ENCODE measurements at places on chromosomes 3 and 15.

- no peak for DNase-seq
Observed at GRCh38 chr3:26562021-26562768, 60.4 kb upstream of the LRRC3B start.

- DNase-seq = no peak
Observed at GRCh38 chr3:15809313-15809712, 11.5 kb upstream of the ANKRD28 start.

DNA sequence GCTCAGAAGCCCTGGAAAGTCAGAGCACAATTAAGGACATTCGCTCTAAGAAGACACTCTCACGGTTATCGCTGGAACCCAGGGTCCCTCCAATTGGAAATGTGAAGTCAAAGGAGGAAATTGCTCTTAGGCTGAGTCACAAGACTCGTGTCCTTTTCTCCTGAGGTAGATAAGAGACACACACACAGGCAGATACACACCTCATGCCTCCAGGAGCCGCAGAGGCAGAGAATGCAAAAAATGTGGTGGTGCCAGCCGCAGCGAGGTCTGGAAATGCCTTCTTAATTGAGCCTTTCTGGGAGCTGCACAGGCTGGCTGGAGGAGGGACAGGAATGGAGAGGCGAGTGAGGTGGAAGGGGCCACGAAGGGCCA lies 189.3 kb downstream of the OPA1 start:
- DNase-seq = no peak

DNA sequence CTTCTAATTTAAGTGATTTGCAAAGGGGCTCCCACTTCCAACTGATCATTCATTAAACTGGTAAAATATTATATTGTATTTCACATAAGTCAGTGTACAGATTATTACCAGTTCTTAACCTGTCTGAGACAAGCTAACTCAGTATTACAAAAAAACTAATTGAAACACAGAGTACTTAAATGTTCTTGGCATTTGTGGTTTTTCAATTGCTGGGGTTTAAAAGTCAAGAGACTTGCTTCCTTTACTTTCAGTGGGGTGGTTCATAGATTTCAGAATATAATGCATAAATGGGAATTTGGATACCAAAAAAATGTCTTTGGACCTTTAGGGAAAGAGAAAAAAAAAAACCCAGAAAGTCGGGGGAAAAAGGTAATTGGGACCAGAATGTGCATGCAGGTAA lies 85.0 kb downstream of the ATP10A start:
- no peak for DNase-seq

- DNase-seq = peak; percentile 50
Observed at GRCh38 chr3:52704611-52705437, 767 bp downstream of the GLT8D1 start.

GRCh38 chr15:64975390-64975789 lies 14.3 kb downstream of the SPG21 start:
- no peak for DNase-seq

GRCh38 chr3:69239063-69239462 lies 116.7 kb upstream of the LMOD3 start:
- no peak for DNase-seq

- no peak for DNase-seq
Observed at GRCh38 chr15:80266745-80267144, 14.7 kb upstream of the CTXND1 start.

DNA sequence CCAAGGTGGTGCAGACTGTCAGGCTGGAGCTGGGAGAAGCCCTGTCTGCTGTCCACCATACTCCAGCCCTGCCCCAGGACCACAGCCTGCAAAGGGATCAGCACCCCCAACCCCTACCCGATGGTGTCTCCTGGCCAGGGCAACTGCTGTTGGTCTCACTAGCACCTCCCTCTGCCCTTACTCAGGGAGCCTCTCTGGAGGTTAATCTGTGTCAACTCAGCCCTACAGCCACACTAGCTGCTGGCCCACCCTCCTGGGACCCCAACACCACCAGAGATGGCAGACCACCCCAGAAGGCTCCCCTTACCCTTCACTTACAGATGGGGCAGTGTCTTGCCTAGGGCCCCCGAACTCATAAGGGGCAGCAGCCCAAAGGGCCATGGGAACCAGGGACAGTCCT lies 65.2 kb downstream of the TLE3 start:
- DNase-seq = no peak

DNA sequence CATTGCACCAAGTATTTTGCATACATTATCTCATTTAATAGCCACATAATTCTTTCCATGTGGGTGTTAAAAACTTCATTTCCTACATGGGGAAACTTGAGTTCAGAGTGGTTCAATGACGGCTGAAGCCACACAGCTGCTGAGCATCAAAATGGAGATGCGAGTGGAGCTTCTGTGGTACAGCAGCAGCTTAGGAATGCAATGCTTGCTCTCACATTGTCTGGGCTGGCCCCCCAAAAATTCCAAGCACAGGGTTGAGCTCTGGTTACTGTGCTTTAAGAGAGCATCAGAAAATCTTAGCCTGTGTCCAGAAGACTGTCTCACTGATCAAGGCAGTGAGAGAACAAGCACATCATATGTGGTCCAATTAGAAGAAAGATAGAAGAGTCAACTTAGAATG lies 57.4 kb upstream of the GADL1 start:
- no peak for DNase-seq

- DNase-seq = no peak
Observed at GRCh38 chr3:42045708-42046243, 45.4 kb upstream of the TRAK1 start.

GRCh38 chr3:124786511-124787241 lies 56.4 kb downstream of the UMPS start:
- no peak for DNase-seq

GRCh38 chr3:61919371-61919770 lies 358.0 kb downstream of the PTPRG start:
- no peak for DNase-seq

DNA sequence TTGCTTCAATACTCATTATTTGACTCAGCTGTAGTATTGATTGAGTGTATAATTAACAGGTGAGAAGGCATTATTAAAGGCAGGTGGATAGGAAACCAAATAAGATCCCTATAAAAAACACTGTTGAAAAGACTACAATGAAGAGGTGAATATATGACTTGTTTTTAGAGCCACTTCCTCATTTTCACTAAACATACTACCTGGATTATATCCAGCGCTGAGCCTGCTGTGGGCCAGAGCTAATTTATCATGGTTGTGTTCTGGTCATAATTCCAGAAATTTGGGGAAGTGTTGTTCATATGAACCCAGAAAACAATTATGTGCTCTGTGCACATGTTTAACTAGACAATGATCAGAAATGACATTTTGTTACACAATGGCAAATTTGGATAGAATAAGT lies 235.3 kb upstream of the MME start:
- DNase-seq = peak; percentile 68

- no peak for DNase-seq
Observed at GRCh38 chr3:72205297-72205826, 420.4 kb upstream of the PROK2 start.

DNA sequence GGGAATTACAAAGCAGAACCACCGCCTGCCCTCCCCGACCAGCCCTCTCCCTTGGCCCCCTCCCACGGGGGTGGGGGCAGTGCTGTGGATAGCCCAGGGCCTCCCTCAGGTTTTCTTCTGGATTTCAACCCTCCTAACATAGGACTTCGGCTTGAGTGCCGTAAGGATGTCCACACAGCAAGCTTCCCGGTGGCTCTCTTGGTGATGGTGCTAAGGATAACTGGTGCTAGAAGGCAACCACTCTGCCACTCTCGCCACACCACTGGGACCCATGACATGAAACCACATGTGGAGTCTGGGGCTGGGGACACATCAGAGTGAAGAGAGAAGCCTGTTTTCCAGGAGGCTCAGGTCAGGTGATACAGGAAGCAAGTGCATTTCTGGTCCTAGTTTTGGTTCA lies 35.4 kb downstream of the SCN5A start:
- no peak for DNase-seq

- DNase-seq = no peak
Observed at GRCh38 chr3:14672588-14672987, 2.4 kb upstream of the C3orf20 start.

DNA sequence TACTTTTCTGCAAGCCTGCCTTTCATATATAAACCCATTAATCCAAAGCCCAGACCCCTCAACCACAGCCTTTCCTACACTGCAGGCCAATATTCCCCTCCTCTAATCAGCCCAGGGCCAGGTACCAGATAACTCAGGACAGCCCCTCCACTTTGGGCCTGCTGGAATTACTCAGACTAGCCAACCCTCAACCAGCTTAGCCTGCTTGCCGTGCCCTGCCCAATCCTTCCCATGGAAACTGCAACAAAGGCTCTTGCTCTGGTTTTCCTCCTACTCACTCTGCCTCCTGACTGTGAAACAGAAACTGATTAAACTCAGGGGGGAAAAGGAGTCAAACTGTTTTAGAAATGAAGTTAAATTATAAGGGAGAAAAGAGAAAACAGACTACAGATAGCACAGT lies 248.1 kb downstream of the KLF13 start:
- no peak for DNase-seq

- no peak for DNase-seq
Observed at GRCh38 chr3:172367205-172368105, 80.8 kb downstream of the GHSR start.

DNA sequence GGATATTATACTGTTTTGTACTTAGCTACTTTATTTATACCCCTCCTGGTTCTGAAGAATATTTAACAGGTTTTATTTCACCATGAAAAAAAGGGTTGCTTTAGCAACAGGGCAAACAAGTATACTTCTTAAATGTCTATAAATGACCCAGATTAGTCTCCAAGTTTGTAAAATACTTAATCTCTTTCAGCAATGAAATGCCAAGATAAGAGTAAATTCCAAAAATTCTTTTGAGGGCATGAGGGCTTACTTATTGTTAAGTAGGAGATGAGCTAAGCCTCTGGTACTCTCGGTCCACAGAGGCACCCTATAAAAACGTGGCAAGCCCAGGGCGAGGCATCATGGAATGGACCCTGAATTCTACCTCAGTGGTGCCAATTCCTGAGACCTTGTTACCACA lies 264.8 kb upstream of the NSMCE3 start:
- no peak for DNase-seq

GRCh38 chr3:148518520-148518919 lies 179.2 kb upstream of the AGTR1 start:
- no peak for DNase-seq

- DNase-seq = peak; percentile 62
Observed at GRCh38 chr15:27468151-27468591, 497.2 kb downstream of the GABRG3 start.

- DNase-seq = peak; percentile 4
Observed at GRCh38 chr3:10547841-10548783, 42.7 kb upstream of the ATP2B2 start.

DNA sequence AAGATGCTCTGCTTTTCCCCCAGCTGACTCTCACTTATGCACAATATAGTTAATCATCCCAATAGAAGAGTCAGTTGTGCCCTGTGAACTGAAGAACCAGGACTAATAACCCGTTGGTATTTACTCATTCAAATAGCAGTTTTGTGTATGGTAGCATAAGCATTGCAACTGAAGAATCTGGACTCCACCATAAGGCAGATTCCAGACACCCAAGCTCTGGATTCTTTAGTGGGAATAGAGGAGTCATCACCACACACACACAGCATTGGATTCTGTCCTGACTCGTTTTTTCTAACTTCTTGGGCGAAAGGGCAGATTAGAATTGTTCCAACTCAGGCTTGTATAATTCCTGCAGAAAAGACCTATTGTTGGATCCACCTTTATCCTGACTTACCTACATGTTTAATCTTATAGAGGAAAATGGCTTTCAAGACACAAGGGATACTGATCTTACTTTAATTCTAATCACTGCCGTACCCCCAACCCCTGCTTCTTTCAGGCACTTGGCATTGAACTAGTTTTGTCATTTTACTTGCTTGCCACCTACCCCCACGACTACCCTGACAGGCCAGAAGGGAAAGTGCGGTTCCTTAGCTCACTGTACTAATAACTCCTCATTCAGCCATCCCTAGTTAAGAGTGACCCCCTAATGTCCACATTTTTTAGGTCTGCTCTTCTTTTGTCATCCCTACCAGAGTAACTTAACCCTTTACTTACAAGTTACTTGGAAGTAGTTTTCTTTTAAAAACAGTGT lies 42.3 kb downstream of the NKIRAS1 start:
- no peak for DNase-seq

GRCh38 chr3:153171918-153172317 lies 9.9 kb downstream of the RAP2B start:
- no peak for DNase-seq

GRCh38 chr15:92970656-92971055 lies 70.5 kb downstream of the CHD2 start:
- no peak for DNase-seq

GRCh38 chr15:31353931-31354330 lies 27.3 kb downstream of the KLF13 start:
- DNase-seq = no peak

GRCh38 chr3:152113413-152113812 lies 155.3 kb upstream of the MBNL1 start:
- DNase-seq = no peak

- no peak for DNase-seq
Observed at GRCh38 chr15:61232266-61232665, 3.2 kb upstream of the RORA start.

GRCh38 chr3:127222163-127222562 lies 29.2 kb downstream of the PRR23E start:
- DNase-seq = no peak

GRCh38 chr3:143594206-143594605 lies 254.1 kb downstream of the SLC9A9 start:
- no peak for DNase-seq

DNA sequence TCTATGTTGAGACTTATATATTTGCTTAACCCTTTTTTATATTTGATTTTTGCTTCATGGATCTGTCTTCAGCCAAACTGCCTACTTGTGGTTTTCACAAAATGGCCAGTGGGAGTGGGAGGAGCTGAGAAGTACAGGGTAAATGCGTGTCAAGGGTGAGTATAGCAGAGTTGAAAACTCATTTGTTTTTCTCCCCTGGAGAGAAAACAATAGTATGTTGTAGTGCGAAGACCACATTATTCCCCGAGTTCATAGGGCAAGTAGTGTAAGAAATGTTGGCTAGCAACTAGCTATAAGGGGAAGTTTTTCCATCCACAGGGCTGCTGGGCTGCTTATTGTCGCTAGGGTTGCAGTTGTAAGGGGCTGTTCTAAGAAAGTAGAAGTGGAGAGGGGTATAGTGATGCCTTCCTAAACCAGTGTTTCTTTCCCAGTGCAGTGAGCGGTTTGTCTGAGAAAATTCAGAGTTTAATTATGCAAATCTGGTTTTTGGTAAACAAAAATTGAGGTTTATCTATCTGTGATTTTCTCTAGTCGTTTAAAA lies 153.8 kb upstream of the AZI2 start:
- DNase-seq = no peak

DNA sequence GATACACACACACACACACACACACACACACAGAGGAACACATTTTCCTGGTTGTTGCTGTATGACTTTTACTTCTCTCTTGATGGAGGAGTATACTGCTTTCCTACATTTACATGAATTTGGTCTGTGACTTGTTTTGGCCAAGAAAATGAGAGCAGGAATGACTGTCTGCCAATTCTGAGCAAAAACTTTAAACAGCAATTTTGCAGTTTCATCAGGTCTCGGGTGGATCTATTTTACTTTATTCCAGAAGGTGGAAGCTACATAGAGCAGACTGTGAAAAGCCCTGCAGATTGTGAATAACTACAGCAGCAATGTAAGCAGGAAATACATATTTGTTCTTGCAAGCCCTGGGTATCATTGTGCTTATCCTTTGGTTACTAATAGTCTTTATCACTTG lies 1350.0 kb upstream of the EPHA6 start:
- no peak for DNase-seq
